Melanocyte of skin (primary cell): ENCODE measurements at places on chromosomes 13 and 19. TPM values are rescaled to one million over a fixed set of nuclear protein-coding genes. Genes with fewer than 3 reads are reported as not detected.

Gene CLIP3
- total RNA-seq = 2.0 TPM in 2 replicates

Gene LILRA2
- total RNA-seq = not detected in 2 replicates

Gene IL17D
- total RNA-seq = 8.9 and 9.7 TPM in 2 replicates

Gene RNF17
- total RNA-seq = not detected in 2 replicates

Gene ZNF563
- 1.2 and 2.0 TPM in 2 replicates for total RNA-seq

Gene AKT1S1
- 8.3 and 9.8 TPM in 2 replicates for total RNA-seq

Gene MYADM
- 6.9 and 8.0 TPM in 2 replicates for total RNA-seq

Gene CEACAM8
- total RNA-seq = not detected in 2 replicates

Gene CEACAM16
- total RNA-seq = not detected in 2 replicates

Gene PEX11G
- 2.2 and 2.7 TPM in 2 replicates for total RNA-seq

Gene TNNT1
- total RNA-seq = 0.34 and 0.73 TPM in 2 replicates

Gene RPL21
- 513 and 649 TPM in 2 replicates for total RNA-seq

Gene POU4F1
- not detected in 2 replicates for total RNA-seq

Gene KCNJ14
- total RNA-seq = 0.34 and 0.36 TPM in 2 replicates

Gene LGALS4
- not detected in 2 replicates for total RNA-seq

Gene ZNF253
- 7.6 and 8.4 TPM in 2 replicates for total RNA-seq

Gene GPR4
- total RNA-seq = not detected in 2 replicates
